ENCODE measurements at places on chromosomes 3 and 15. TPM values are rescaled to one million over a fixed set of nuclear protein-coding genes. Genes with fewer than 3 reads are reported as not detected.

DNA sequence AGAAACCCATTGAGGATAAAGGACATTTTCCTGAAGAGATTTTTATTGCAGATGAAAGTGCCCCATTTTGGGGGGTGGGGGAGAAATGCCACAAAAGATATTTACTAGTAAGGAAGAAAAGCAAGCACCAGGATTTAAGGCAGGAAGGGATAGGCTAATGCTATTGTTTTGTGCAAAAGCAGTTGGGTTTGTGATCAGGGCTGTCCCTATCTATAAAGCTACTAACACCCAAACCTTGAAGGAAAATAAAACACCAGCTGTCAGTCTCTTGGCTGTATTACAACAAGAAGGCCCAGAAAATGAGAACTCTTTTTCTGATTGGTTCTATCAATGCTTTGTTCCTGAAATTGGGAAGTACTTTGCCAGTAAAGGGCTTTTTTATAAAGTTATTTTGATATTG is 56.0 kb downstream of the CD200 start:
- no peak for DNase-seq

DNA sequence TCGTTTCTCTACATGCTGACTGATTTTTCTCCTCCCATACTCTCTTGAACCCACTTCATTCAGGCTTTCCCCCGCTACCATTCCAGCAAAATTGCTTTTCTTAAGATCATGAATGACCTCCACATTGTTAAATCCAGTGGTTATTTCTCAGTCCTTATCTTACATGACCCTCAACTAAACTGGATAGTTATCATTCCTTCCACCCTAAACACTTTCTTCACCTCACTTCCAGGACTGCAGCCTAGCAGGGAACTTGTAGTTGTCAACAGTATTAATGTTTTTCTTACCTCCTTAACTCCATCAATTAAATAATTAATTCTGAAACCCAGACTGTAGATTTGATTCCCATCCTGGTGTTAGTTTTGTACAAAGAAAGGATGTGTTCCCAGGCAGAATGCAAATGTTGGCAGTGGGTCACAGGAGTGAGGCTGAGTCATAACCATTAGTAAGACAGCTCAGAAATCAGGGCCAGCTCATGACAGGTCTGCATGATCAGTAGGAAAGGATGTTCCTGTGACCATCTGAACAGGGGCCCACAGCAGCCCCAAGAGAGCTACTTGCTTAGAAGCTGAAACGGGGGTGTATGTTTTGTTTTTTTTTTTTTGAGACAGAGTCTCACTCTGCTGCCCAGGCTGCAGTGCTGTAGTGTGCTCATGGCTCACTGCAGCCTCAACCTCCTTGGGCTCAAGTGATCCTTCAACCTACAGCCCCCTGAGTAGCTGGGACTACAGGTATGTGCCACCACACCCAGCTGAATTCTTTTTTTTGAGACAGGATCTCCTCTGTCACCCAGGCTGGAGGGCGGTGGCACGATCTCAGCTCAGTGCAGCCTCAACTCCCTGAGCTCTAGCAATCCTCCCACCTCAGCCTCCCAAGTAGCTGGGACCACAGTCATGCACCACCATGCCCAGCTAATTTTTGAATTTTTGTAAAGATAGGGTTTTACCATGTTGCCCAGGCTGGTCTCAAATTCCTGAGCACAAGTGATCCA is 9.1 kb downstream of the BCL2L10 start:
- no peak for DNase-seq

GRCh38 chr3:72594615-72595215 is 253.5 kb downstream of the SHQ1 start:
- no peak for DNase-seq

AQP9 gene
- 0.26 TPM for polyA plus RNA-seq

- no peak for DNase-seq
These were observed 285.1 kb downstream of the LPP start for GRCh38 chr3:188439080-188439479.

- DNase-seq: no peak
These were observed 18.3 kb downstream of the CALML4 start for GRCh38 chr15:68186671-68187397.

GRCh38 chr3:114405202-114405990 is 111.6 kb downstream of the TIGIT start:
- DNase-seq: no peak

- no peak for DNase-seq
These were observed 244.1 kb downstream of the SLCO3A1 start for GRCh38 chr15:92097474-92098178.

PLSCR5 gene
- polyA plus RNA-seq: not detected

DNA sequence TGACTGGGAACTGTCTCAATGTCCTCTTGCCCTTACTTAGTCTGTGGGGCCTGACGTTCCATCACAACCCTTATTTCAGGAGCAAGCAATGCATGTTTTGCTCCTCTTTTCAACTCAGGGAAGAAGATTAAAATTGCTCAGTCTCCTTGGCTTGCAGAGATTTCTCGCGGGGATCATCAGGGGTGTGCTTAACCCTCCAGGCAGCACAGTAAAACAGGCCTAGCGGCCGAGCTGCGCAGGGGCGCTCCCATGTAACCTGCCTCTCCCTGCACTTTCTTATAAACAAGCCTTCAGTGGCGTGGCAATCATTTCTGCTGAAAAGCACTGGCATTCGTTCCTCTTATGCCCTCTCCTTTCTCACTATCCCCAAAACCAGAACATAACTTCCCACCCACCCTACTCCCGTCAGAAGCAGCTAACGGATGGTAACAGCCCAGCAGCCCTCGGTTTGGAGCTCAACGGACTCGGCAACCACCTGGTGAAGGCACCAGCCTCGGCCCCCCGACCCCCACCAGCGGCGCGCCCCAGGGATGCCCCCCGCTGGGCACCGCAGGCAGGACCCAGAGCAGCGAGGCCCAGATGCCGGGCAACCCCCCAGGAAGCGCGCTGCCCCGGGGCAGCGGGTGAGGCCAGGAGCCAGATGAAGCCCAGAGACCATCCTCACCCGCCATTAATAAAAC is 1.1 kb downstream of the MCF2L2 start:
- no peak for DNase-seq

DNA sequence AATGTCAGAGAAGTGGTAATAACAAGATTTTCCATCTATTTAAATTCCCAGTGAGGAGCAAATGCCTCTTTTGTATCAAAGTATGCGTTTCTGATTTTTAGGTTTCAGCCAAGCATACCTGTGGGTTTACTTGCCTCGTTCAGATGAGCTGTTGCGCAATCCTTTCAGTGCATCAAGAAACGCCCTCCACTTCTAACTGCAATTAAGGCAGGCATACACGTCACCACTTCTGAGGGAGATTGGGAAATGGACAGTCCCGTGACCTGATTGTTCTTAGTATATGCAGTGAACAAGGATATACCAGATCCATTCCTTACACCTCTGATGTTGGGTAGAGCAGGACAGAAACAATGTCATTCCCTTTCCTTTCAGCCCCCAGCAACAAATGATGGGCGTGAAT is 219.0 kb downstream of the ITPR1 start:
- no peak for DNase-seq

DUOXA2 gene
- not detected for polyA plus RNA-seq

GRCh38 chr15:87874896-87875711 is 381.4 kb downstream of the NTRK3 start:
- DNase-seq: no peak

CASR gene
- polyA plus RNA-seq: 22.8 TPM

GRCh38 chr15:43209059-43209824 is 11.6 kb downstream of the EPB42 start:
- DNase-seq: no peak

CHRFAM7A gene
- 6.0 TPM for polyA plus RNA-seq

GRCh38 chr3:30518872-30519271 is 87.5 kb upstream of the TGFBR2 start:
- no peak for DNase-seq
